ENCODE measurements at places on chromosomes 13 and 19.

- DNase-seq, result no peak
- H3K4me1 ChIP-seq, result peaks cover 20% of the 10 kb centered on the region
- peak overlapping the region; percentile 86 for H3K27ac ChIP-seq
- H3K36me3 ChIP-seq, result peaks cover 3% of the 10 kb centered on the region
- H3K4me3 ChIP-seq, result peak overlapping the region; percentile 93
Observed at GRCh38 chr19:41226874-41227390, 7.9 kb downstream of the AXL start.

DNA sequence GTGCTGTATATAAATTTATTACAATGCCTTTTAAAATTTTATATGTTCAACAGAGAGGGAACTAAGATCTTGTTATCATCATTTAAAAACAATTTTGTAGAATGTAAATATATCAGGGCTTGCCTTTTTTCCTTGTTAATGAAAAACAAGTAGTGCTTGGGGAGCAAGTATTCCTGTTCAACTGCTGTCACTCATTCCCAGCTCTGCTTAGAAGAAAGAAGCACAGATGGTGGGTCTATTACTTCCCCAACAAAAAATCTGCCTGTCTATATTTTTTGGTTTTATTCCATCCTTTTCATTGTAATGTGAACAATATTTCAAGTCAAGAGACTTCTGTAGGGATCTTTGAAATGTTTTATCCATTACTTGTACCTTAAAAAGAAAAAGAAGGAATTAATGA lies 503.9 kb downstream of the GPC5 start:
- H3K36me3 ChIP-seq, result no peaks in the 10 kb centered on the region
- H3K4me1 ChIP-seq, result no peaks in the 10 kb centered on the region
- H3K27me3 ChIP-seq, result no peaks in the 10 kb centered on the region
- DNase-seq, result no peak

GRCh38 chr19:16061943-16062342 lies 14.4 kb upstream of the TPM4 start:
- no peaks in the 10 kb centered on the region for H3K36me3 ChIP-seq
- no peak for DNase-seq
- no peak overlapping the region for H3K27ac ChIP-seq
- peaks cover 19% of the 10 kb centered on the region for H3K4me1 ChIP-seq

DNA sequence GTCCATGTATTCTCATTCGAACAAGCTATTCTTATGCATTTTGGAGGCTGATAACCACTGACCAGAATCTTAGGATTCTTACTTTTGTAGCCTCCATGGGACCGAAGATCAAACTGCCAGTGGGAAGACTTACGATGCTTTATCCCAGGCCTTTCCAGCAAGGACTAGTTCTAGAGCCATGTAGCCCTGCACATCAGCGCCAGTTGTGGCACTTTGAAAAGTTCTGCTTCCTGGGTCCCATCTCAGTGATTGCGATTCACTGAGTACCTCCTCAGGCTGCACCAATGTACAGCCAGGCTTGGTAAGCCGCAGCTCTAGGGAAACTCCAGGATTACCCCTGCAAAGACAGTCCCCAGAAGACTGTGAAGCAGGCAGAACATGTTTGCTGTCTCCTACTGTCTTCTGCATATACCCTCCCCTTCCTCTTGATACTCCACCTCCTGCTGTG lies 18.9 kb upstream of the ENOX1 start:
- H3K27me3 ChIP-seq, result peaks cover 19% of the 10 kb centered on the region
- H3K4me3 ChIP-seq, result no peak overlapping the region
- no peak overlapping the region for H3K27ac ChIP-seq
- H3K36me3 ChIP-seq, result no peaks in the 10 kb centered on the region
- DNase-seq, result no peak

GRCh38 chr19:1475751-1476437 lies 3.1 kb downstream of the C19orf25 start:
- no peak overlapping the region for H3K4me3 ChIP-seq
- H3K27ac ChIP-seq, result no peak overlapping the region
- H3K4me1 ChIP-seq, result peaks cover 16% of the 10 kb centered on the region

DNA sequence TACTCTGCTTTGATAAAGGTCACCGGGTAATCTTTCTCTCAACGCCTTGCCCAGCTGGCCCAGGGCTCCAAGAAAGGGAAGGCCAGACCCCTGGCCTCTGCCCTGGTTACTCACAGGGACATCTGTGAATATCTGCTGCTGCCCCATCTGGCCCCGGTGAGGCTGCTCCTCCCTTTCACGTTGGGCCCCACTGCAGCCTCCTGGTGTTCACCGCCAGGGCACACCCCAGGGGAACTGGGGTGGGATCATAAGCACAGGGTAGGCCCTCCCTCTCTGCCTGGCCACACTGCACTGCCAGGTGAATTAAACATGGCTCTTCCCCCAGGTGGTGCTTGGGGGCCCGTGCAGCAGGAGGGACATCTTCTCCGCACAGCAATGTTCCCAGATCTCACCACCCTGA lies 12.7 kb downstream of the LAIR1 start:
- no peak for DNase-seq
- no peak overlapping the region for H3K27ac ChIP-seq
- H3K36me3 ChIP-seq, result no peaks in the 10 kb centered on the region
- H3K4me1 ChIP-seq, result peaks cover 16% of the 10 kb centered on the region
- H3K27me3 ChIP-seq, result peaks cover 14% of the 10 kb centered on the region
- no peak overlapping the region for H3K4me3 ChIP-seq

DNA sequence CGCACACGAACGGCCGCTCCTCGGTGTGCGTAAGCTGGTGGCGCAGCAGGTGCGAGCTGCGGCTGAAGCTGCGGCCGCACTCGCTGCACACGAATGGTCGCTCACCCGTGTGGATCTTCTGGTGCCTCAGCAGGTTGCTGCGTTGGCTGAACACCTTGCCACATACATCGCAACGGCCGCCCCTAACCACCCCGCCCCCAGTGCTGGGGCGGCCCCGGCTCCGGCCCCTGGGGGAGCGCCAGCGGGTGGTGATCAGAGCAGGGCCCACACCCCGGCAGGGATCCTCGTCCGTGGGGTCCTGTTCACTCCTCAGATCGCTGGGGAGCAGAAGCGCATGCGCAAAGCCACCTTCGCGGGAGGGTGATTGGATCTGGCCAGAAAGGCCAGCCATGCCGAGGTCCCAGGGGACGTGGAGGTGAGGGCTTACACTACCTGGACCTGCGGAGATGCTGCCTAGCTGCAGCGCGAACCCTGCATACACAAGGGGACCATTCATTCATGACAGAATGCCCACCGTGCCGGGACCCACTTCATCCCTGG lies 4.7 kb upstream of the UBE2M start:
- H3K27ac ChIP-seq, result peak overlapping the region; percentile 92
- no peak for DNase-seq
- peak overlapping the region; percentile 94 for H3K4me3 ChIP-seq
- H3K4me1 ChIP-seq, result peaks cover 29% of the 10 kb centered on the region
- no peaks in the 10 kb centered on the region for H3K27me3 ChIP-seq

DNA sequence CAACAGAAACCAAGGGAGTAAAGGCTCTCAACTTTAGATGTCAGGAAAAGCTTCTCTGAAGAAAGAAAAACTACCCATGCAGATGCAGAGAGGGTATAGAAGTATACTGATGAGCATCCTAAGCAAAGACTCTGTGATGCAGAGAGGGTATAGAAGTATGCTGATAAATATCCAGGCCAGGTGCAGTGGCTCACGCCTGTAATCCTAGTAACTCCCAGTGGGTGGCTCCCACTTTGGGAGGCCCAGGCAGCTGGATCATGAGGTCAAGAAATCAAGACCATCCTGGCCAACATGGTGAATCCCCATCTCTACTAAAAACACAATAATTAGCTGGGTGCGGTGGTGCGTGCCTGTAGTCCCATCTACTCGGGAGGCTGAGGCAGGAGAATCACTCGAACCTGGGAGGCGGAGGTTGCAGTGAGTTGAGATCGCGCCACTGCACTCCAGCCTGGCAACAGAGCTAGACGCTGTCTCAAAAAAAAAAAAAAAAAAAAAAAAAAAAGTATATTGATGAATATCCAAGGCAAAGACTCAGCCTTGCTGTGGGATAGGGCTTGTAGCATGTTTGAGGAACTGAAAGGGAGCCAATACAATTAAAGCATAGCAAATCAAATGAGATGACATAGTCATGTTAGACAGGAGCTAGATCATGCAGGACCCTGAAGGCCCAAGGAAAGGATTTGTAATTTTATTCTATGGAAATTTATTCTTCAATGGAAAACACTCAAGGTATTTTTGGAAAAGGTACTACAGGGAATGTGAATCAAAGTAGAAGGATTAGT lies 14.9 kb downstream of the UBL3 start:
- H3K4me3 ChIP-seq, result no peak overlapping the region
- H3K27me3 ChIP-seq, result no peaks in the 10 kb centered on the region
- H3K27ac ChIP-seq, result no peak overlapping the region

Data from T-helper 17 cell (primary cell).